ENCODE measurements at places on chromosomes 4 and X. TPM values are rescaled to one million over a fixed set of nuclear protein-coding genes. Genes with fewer than 3 reads are reported as not detected.

- DNase-seq, result no peak
Measured at GRCh38 chrX:15072880-15073279, 197.0 kb downstream of the ASB9 start.

DNA sequence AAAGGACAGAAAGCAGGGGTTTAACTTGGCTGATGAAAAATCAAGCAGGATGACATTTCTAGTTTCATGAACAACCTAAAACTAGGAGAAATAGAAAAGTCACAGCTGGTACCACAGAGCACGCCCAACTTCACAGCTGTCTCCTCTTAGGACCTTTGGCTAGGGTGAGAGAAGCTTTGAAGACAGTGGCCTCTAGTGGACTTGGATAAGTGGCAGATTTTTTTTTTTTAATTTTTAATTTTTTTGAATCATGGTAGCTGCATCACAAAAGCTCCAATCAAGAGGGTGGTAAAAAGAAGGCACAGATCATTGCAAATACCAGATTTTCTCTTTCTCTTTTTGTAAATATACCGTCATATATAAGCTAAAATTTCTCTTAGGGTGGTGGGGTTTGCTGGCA lies 20.2 kb upstream of the MAP3K15 start:
- DNase-seq, result no peak

DNA sequence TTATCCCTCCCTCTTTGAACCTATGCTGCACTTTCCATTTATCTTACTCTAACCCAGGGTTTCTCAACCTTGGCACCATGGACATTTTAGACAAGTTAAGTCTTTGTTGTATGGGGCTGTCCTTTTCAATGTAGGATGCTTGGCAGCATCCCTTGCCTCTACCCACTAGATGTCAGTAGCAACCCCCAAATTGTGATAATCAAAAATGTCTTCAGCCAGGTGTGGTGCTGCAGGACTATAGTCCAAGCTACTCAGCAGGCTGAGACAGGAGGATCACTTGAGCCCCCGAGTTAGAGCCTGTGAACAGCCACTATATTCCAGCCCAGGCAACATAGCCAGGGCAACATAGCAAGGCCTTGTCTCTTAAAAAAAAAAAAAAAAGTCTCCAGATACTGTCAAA lies 7.0 kb downstream of the LRCH2 start:
- DNase-seq, result no peak

GRCh38 chrX:21940356-21940829 lies at the start of gene SMS:
TSS of gene SMS (plus strand) at chrX:21940709. CDS start at chrX:21940825, 116 bp downstream.
- DNase-seq, result peak; percentile 77

- no peak for DNase-seq
Measured at GRCh38 chrX:44382871-44383270, 39.4 kb upstream of the EFHC2 start.

DNA sequence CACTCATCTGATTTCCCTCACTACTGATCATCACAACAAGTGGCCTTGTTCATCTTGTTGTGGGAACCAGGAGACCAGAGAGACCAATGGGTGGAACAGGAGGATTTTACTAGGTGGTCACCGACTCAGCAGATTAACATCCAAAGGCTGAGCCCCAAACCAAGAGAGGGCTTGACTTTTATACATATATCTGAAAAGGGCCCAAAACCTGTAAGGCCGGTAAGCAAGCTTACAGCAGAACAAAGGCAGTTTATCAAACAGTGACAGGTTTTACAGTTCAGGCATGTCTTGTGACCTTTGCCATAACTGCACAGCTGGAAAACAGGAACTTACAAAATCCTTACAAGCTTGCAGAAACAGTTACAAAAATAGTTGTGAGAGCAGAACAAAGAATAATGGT lies 195.9 kb downstream of the OR13H1 start:
- no peak for DNase-seq

- DNase-seq, result no peak
Measured at GRCh38 chr4:128703948-128704347, 105.6 kb upstream of the JADE1 start.

DNA sequence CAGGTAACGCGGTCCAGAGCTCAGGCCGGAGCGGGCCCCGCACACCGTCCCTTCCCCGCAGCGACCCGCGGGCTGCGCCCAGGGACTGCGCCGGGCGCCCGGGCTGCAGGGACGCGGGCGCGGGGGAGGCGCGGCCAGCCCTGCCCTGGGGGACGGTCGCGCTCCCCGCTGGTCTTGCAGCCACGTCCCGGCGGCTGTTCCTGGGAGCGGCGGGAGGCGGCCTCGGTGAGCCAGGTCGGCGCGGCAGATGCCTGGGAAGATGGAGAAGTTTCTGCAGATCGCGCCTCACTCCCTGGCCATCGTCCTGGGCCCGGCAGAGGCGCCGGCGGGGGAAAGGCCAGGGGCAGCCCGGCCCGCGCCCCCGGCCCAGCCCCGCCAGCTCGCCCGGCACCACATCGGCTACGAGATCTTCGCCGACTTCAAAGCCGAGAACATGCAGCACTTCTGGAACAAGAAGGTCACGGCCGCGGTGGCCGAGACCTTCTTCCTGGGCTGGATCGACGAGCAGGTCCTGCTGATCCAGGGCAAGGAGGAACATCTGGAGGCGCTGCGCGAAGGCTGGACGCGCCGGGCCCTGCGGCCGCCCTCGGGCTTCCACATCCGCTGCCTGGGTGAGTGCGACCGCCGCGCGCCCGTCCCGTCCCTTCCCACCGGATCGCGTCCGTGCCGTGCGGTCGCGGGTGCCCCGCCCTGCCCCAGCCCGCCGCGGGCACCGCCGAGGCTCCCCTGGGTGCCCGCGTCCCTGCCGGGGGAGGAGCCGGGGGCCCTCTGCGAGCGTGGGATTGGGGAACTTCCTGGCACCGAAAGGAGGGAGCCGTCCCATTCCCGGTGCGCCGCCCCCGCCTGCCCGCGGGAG lies 107.4 kb upstream of the STOX2 start:
- no peak for DNase-seq

DNA sequence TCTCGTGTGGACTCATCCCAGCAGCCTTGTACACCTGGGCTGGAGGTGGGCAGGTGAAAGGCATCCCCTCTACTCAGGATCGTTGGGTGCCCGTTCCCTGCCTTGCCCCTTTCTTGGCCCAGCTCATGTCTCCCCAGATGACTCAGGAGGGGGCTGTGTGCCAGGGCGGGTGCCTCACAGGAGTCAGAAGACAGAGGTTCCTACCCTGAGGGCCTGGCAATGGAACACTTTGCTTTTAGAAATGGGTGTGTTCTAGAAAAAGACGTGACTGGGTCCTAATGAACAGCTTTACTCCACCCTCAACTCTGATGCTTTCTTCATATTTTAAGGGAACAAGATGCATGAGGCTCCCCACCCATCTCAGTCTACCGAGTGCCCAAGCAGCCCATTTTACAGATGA lies 22.5 kb upstream of the TRIM2 start:
- DNase-seq, result no peak

DNA sequence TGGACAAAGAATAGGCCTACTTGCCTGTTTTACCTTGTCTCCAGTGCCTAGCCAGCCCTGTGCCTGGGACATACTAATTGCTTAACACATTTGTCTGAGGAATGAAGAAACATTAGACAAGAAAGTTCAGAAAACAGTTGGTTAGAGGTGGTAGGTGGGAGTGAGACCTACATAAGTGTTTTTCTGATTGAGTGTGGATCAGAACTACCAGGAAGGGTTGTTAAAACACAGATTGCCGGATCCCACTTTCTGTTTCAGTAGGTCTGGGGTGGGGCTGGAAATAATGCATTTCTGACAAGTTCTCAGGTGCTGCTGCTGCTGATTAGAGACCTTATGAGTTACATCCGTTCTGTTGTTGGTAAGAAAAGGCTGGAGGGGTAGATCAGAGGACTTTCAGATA lies 5.7 kb upstream of the JADE1 start:
- DNase-seq, result no peak

DNA sequence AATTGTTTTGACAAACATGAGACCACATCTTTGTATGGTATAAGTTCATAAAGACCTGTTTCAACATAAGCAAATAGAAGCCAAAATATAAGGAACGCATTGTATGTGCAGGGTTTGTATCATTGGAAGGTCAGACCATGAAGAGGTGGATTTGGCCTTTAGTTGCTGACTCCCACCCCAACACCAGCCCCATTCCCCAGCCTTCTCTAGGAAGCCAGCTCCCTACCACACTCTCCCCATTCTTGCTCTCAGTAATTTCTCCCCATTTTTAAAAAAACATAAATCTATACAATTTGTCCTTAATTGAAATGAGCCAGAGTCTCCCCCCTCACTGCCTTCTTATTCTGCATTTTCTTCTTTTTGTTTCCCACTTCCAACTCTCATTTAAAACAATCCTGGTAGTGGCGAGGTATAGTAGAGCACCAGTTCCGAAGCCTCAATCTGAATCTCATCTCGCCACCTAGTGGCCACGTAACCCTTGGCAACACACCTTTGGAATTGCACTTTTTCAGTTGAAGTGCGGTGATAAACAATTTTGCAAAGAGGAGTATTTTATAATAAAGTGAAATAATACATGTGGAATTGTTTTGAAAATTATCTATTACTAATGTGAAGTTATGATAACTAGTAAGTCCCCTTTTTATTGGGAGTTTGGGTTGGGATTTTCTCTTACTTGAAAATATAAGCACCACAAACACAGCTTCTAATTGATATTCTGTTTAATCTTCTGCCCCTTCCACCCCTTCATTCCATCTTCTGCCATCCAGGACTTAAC lies 126.6 kb downstream of the ASB9 start:
- no peak for DNase-seq

DNA sequence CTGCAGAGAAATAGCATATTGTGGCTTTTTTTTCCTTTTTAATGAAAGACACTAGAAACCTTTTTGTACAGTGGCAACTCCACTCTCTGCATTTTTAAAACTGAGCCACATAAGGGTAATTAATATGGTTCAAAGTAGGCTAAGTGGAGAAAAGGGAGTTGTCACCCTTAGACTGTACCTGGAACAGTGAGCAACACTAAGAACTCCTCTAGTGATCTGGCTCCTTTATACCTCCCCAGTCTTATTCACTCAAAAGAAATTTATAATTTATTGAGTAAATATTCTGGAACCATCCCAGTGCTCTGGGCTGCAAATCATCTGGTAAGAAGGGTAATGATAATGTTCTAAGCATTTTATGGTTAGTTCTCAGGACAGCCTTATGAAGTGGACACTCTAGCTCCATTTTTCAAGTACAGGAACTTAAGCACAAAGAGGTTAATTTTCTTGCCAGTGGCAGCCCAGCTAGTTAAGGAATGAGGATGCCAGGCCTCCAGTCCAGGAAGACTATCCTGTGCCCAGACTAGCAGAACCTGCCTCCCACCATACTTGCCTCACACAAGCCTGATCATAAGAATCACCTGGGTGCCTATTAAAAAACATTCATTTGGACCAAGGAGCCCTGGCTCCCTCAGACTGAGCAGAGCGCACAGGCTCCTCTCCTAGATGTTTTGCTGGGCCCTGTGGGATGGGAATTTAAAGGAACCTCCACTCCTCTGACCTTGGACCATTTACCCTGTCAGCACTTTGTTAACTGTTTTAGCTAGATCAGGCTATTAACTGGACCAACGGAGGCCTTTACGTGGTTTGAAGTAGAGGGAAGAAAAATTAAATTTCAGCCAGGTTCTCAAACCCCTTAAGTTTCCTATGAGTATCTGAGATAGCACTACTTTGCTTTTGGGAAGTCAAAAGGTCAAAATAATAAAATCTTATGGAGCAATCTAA lies 102.6 kb downstream of the PDE5A start:
- no peak for DNase-seq

GRCh38 chrX:129695535-129695934 lies 40.8 kb upstream of the APLN start:
- no peak for DNase-seq

DNA sequence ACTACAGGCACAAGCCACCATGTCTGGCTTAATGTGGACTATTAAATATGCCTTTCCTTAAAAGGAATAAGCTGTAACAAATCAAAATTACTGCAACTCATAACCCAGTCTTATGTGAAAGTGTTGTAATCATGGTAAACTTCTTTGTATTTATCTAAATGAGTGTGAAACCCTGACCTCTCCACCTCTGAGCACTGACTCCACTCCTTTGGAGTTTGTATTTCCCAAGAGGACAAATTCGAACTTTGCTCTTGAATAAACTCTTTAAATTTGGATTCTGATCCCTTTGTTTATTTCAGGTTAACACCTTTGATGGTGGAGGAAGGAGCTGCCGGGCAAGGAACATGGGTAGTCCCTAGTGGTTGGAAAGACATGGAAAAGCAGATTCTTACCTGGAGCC lies 48.3 kb upstream of the FAM9A start:
- no peak for DNase-seq

DNA sequence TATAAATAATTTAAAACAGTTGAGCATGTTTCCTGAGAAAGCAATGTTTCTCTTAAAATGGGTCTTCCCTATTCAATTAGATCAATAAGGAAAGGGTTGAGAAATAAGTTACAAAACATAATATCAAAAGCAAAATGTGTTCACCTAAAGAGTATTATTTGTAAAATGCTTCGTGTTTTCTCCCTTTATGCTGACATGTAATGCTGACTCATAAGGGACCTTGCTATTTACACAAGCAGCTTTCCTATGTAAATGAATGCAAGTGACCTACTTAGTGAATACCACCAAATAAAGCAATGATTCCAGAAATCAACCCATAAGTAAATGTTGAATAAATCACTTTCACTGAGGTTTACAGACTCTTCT lies 91.5 kb downstream of the ELOVL6 start:
- DNase-seq, result no peak

DNA sequence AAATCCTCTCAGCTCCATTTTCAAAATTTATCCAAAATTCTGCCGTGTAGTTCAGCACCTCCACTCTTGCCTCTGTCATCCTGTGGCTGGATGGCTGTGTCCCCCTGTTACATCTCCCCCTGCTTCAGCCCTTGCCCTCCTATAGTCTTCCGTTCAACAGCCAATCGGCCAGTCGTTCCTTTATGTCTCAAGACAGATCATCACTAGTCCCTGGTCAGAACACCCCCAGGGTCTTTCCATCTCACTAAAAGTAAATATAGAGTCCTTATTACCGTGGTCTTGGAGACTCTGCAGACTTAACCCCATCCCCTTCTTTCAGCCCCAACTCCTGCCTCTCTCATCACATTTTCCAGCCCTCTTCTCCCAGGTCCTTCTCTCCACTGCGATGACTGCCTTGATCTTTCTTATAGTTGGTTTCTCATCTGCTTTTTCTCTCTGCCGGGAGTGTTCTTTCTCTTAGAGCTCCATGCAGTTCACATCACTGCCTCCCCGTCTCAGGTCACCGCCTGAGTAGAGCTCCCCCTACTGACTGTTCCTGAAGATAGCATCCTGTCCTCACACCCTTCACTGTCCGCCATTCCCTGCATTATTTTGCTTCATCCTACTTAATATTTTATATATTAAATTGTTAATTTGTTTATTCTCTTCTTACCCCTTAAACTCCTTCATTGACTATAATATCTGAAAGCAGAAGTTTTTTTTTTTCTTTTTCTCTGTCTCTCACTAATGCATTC lies 736.9 kb upstream of the MAGEB2 start:
- no peak for DNase-seq

EPGN gene
- total RNA-seq, result 2.6 TPM

MAGEB1 gene
- not detected for total RNA-seq

SLIT2 gene
- total RNA-seq, result not detected

POLN gene
- 6.1 TPM for total RNA-seq

ZDHHC15 gene
- not detected for total RNA-seq

MCF2 gene
- 1.6 TPM for total RNA-seq

TMEM31 gene
- total RNA-seq, result not detected

PRIMPOL gene
- total RNA-seq, result 19.1 TPM

NUDT10 gene
- total RNA-seq, result not detected
